ENCODE measurements at places on chromosomes 2 and 18. TPM values are rescaled to one million over a fixed set of nuclear protein-coding genes. Genes with fewer than 3 reads are reported as not detected.

Gene ACTR1B
- 67.4 TPM for total RNA-seq

Gene FMNL2
- total RNA-seq: 14.9 TPM

- DNase-seq: no peak
Observed at GRCh38 chr18:74645679-74646078, 48.0 kb downstream of the ZNF407 start.

GRCh38 chr2:50624506-50624905 is 407.4 kb downstream of the NRXN1 start:
- no peak for DNase-seq

DNA sequence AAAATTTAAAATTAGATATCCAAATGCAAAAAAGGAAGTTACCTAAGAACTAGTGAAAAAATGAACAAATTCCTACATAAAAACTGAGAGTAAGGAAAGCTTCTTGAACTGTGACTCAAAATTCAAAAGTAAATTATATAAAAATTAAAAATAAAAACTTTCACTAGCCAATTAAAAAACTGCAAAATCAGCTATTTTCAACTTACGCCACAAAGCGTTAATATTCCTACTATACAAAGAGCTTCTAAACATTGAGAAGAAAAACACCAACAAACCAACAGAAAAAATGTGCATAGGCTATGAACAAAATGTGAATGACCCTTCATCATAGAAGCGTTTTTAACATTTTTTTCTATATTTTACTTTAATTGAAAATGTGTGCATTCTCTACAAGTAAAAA is 445.7 kb downstream of the CDH2 start:
- no peak for DNase-seq

- DNase-seq: no peak
Observed at GRCh38 chr2:118197011-118197675, 108.9 kb downstream of the INSIG2 start.

Gene IL1RL2
- 1.2 TPM for total RNA-seq

Gene DOCK10
- total RNA-seq: 14.0 TPM

- DNase-seq: no peak
Observed at GRCh38 chr18:11866764-11867163, 15.6 kb downstream of the CHMP1B start.

- DNase-seq: no peak
Observed at GRCh38 chr2:168722592-168722991, 79.8 kb upstream of the NOSTRIN start.

Gene SPP2
- total RNA-seq: not detected

DNA sequence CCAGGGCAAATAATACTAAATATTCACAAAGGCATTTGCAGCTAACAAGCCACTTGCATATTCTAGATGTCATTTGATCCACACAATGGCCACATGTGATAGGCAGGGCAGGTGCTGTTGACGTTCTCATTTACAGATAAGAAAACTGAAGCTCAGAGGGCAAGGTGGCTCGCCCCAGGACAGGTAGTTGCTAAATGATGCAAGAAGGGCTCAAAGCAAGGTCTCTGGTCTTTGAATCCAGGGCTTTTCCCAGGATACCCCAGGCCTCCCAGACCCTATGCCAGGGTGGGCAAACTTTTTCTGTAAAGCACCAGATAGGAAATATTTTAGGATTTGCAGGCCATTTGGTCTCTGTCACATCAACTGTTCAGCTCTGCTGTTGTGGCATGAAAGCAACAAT is 35.1 kb downstream of the LOXHD1 start:
- DNase-seq: no peak

Gene MC5R
- not detected for total RNA-seq

DNA sequence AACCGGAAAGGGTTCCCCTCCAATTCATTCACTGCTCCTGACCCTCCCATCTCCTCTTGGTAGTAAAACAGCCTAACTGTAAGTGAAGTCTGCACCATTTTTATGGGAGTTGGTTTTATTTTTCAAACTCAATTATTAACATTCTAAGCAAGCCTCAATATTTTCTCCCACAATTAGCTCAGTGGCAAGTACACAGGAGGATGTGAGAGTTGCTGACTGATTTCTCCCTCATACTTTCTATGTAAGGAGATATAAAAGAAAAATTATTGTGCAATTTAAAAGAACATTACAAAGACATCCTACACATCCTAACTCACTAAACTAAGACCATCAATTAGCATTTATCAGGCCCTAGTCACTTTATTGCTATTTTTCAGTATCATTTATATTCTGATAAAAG is 73.9 kb downstream of the PIAS2 start:
- DNase-seq: no peak

DNA sequence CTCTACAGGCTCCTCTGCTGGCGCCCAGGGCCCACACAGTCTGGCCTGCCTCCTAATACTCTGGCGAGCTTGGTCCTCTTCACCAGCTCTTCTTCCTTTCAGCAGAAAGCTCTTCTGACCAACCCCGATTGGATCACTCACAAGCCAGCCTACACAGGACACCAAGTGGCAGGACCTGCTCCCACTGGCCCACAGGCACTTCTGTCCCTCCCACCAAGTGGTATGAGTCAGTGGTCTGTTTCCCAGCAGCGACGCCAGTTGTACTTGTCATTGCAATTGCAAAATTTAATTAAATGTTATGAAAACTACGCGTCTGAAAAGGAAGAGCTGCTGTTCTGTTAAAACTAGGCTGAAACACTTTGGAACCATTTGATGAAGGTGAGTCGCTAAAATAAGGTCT is 46.7 kb downstream of the NDUFA10 start:
- no peak for DNase-seq

DNA sequence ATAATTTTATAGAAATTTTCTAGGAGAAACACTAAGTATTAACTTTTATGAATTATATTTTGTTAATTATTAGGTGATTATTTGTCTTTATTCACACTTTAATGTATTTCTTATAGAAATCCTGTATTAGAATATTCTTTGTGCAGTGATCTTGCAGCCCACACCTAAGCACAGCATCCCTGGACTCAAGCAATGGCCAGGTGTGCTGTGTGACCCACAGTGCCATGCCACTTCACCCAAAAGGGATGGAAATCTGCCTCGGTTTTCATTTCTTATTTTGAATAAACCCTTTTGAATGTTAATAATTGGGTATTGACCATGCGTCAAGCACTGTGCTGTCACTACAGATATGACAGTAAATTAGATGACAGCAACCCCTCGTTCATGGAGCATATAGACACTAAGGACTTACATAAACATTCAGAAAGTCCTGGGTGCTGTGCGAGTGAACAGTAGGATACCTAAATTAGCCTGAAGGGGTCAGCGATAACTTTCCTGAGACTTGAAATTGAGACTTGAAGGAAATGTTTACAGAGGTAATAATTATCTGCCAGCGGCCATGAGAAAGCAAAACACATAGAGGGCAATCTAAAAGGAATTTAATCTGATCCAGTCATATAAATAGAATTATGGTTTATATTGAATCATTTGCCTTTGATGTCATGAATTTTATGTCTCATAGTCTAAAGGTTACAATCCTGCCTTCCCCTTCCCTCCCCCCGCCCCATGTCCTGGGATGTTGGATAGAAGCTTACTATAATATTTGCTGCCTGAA is 52.7 kb upstream of the CALCRL start:
- no peak for DNase-seq

DNA sequence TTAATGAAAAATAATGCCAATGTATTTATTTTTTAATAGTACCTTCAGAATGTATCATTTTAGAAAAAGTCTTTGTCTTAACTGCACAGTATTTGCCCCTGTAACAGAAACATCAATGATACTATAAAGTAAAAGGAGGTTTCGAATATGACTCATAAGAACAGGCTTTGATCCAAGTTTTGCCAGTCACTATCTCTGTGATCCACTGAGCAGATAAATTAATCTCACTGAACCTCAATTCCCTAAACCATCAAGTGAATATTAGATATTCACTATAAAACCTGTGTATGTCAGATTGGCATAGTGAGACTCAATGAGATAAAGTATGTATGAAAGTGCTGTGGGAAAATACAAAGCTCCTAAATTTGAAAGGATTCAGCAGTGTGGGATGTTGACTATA is 292.1 kb downstream of the EXOC6B start:
- no peak for DNase-seq

Gene AFF3
- total RNA-seq: 10.6 TPM

Gene RBKS
- 8.2 TPM for total RNA-seq

DNA sequence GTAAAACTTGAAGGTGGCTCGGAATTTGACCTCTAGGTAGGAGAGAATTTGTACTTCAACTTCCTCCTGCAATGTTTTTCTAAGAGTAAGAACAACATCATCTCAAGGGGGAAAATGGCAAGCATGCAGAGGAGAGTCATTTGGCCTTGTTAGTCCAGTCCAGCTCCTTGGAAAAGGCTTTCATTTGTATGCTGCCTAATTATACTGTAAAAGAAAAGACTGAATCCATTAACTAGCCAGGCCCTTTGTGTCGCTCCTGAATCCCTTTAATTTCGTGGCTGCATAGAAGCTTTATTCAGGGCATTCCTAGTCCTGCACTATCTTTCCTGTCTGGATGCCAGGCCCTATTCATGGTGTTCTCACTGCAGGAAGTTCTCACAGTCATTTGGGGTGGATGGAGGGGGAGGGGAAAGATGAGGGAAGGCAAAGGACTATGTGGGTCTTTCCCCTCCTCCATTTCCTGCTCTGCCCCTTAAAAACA is 36.0 kb downstream of the PHLPP1 start:
- no peak for DNase-seq

DNA sequence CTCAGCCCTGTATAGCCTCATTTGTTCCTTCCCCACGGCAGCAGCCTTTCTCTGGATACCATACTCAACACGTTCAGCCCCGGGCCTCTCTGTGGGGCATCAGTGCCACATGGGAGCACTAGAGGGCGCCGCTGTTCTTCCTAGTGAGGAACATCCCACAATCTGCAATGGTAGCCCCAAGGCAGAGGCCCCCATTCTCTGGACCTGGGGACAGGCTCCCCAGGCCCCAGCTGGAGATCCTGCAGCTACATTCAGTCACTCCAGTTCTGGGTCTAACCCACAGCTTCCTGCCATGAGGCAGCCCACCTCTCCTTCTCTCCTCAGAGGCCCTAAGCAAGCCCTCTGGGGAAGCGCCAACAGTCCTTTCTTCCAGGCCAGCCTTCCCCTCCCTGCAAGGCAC is 14.2 kb upstream of the SFXN5 start:
- DNase-seq: peak; percentile 92

GRCh38 chr2:81767187-81767912 is 1462.8 kb upstream of the LRRTM1 start:
- DNase-seq: no peak

Gene NAGK
- total RNA-seq: 58.0 TPM

GRCh38 chr2:45724335-45724734 is 72.9 kb downstream of the PRKCE start:
- no peak for DNase-seq

- DNase-seq: no peak
Observed at GRCh38 chr2:66446941-66447340, 12.0 kb downstream of the MEIS1 start.

Gene PLB1
- 4.2 TPM for total RNA-seq

Gene ASB18
- not detected for total RNA-seq

Gene WDR35
- 3.1 TPM for total RNA-seq

DNA sequence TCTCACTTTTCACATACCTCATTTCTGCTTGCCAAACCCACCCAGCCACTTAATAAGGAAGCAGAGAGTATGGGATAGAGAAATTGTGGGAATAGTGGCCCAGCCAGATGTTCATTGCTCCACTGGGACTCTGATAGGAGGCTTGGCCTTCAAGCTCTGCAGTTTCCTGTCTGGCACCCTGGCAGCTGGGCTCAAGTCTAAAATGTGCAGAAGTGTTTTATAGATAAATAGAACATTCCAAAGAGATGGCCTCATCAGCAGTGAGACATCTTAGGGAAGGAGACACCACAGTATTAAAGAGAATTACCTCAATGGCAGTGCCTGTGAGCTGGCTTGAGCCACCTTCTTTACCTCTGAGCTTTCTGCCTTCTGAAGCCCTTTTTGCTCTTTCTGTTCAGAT is 24.7 kb downstream of the COPS7B start:
- DNase-seq: no peak

DNA sequence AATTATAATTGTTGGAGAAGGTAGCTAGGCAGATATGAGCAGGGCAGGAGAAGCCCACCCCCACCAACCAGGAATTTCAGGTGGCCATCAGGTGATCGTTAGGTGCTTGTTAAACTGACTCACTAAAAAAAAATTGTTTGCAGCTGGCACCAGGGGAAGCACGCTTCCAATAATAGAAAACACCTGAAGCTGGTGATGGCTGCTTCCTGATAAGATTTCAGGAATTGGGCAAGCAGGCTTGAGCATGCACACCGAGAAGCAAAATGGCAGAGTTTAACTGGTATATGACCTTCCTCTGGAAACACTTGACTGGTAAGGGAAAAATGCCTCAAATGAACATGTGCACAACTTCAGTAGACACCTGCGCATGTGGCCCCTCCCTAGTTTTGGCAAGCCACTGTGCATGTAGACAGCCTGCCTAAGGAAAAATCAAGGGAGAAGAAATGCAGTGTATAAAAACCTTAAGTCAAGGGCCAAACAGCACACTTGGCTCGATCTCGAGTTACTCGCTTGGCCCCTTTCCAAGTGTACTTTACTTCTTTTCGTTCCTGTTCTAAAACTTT is 292.8 kb downstream of the CCDC85A start:
- no peak for DNase-seq

Gene ALMS1
- 14.8 TPM for total RNA-seq

Gene KCNG2
- total RNA-seq: not detected

DNA sequence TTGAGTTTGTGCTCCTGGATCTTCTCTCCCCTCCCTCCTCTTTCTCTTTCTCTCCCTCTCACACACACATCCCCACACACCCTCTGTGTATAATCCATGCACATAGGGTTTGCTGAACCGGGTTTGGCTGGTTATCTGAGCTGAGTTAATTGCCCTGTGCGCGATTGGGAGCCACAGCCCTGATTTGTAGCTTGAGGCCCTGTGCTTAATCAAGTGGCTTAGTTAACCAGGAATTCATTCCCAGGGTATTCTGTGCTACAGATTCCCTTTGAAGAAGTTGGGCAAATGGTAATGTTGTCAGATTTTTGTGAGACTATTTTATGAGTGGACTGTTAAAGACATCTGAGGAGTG is 6.2 kb downstream of the PARD3B start:
- no peak for DNase-seq

GRCh38 chr2:56089931-56090330 is 93.9 kb upstream of the CCDC85A start:
- no peak for DNase-seq

Gene PAX3
- not detected for total RNA-seq

Gene TMEM169
- total RNA-seq: 0.22 TPM

GRCh38 chr2:179107737-179108136 is 57.8 kb upstream of the CCDC141 start:
- DNase-seq: peak; percentile 32

Gene MAPK4
- 1.6 TPM for total RNA-seq

DNA sequence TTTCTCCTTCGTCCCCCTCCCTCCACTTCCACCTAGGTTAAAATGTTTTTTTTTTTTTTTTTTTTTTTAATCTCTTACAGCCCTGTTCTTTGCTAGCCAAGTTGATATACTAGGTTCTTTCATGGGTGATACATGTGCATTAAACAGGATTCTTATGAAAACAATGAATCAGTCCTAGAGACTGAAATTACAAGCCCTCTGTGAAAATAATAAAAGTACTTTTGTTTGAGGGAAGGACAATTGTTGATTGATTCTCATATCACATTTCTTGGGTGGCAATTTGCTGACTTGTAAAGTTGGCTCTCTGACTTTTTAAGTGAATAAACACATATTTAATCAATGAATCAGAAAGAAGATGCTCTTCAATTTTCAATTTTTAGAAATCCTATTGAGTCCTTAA is 639.9 kb downstream of the LRP1B start:
- no peak for DNase-seq

All from left colon (tissue), 2 donors.